HCT116 (cell line): ENCODE measurements at places on chromosomes 5 and 9. TPM values are rescaled to one million over a fixed set of nuclear protein-coding genes. Genes with fewer than 3 reads are reported as not detected.

- H3K4me1 ChIP-seq: no peaks in the 10 kb centered on the region
- no peaks in the 10 kb centered on the region for H3K27me3 ChIP-seq
- H3K27ac ChIP-seq: no peak overlapping the region
Observed at GRCh38 chr5:130350131-130350530, 445.9 kb downstream of the CHSY3 start.

DNA sequence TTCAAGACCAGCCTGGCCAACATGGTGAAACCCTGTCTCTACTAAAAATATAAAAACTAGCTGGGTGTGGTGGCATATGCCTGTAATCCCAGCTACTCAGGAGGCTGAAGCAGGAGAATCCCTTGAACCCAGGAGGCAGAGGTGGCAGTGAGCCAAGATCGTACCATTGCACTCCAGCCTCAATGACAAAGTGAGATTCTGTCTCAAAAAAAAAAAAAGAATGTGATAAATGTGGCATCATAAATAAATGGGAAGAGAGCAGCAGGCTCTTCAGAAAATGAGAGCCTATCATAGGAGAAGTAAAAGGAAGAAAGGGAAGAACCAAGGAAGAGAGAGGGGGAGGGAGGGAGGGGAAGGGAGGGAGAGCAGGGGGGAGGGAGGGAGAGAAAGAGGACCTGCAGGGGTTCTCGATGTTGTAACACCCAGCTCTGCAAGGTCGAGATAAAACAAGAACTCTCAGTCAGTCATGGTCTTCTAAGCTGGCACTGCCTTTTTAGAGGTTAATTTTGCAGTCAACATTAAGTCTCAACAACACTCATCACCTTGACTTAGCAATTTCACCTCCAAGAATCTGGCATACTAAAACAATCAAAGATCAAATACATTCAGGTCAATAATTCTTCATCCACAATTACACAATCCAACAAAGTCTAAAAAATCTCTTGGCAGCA, 68.7 kb upstream of the SIMC1 start:
- no peaks in the 10 kb centered on the region for H3K4me1 ChIP-seq
- no peak for DNase-seq
- H3K36me3 ChIP-seq: no peaks in the 10 kb centered on the region
- 0 out of 2 replicates have a peak, but pooled peaks cover 5% of the 10 kb centered on the region for H3K27me3 ChIP-seq
- no peak overlapping the region for H3K4me3 ChIP-seq
- H3K27ac ChIP-seq: no peak overlapping the region

DNA sequence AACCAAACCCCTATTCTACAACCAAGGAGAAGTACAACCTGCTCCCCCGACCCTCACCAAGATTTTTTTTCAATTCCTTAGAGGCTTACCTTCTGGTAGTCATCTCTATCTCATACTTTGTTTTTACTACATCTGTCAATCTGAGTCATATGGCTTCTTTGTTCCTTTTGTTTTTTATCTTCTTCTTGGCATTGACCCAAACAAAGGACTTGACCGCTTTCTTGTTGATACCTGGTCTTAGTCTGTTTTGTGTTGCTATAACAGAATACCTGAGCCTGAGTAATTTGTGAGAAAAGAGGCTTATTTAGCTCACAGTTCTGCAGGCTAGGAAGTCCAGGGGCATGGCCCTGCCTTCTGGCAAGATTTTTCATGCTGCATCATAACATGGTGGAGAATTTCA, 352.7 kb downstream of the MLLT3 start:
- DNase-seq: no peak
- H3K4me3 ChIP-seq: no peak overlapping the region
- 0 out of 2 replicates have a peak, but pooled peaks cover 5% of the 10 kb centered on the region for H3K27me3 ChIP-seq
- no peaks in the 10 kb centered on the region for H3K4me1 ChIP-seq

- 0 out of 2 replicates have a peak, but pooled peaks cover 4% of the 10 kb centered on the region for H3K4me1 ChIP-seq
- no peak for DNase-seq
- no peaks in the 10 kb centered on the region for H3K36me3 ChIP-seq
- no peak overlapping the region for H3K27ac ChIP-seq
- H3K4me3 ChIP-seq: no peak overlapping the region
Observed at GRCh38 chr5:105882956-105883481, 1787.7 kb downstream of the EFNA5 start.

GRCh38 chr9:126401107-126401506, 74.5 kb downstream of the MVB12B start:
- DNase-seq: no peak
- H3K4me1 ChIP-seq: no peaks in the 10 kb centered on the region
- H3K27ac ChIP-seq: no peak overlapping the region
- no peaks in the 10 kb centered on the region for H3K27me3 ChIP-seq
- H3K36me3 ChIP-seq: no peaks in the 10 kb centered on the region

GRCh38 chr9:91896513-91897121, 53.4 kb downstream of the ROR2 start:
- H3K27ac ChIP-seq: no peak overlapping the region
- no peaks in the 10 kb centered on the region for H3K27me3 ChIP-seq
- H3K36me3 ChIP-seq: no peaks in the 10 kb centered on the region
- no peaks in the 10 kb centered on the region; the same call in 1 of the 2 replicates for H3K4me1 ChIP-seq

GRCh38 chr9:69453746-69454145, 128.7 kb downstream of the ENTREP1 start:
- H3K4me1 ChIP-seq: no peaks in the 10 kb centered on the region
- no peaks in the 10 kb centered on the region for H3K36me3 ChIP-seq
- peaks cover 51% of the 10 kb centered on the region for H3K27me3 ChIP-seq
- no peak for DNase-seq

DNA sequence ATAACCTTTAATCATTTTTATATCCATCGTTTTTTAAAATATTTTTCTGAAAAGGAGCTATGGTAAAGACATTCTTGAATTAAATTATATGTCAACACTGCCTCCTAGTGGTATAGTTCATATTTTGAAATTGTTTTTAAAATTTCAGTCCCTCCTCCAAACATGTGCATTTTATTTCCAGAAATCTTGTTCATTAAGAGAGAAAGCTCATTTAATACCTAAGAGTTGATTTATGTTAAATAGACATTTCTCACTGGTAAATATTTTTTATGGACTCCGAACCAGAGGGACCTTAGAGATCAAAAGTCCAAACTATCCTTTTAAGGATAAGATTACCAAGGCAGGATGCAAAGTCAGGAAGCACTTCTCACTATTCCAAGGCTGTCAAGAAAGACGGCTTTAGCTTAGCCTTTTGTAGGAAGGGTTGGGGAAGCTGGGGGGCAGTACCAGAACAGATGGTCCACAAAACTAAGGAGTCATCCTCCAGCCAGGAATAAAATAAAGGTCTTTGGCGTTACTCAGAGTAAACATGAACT, 21.6 kb downstream of the BHMT start:
- peak overlapping the region; percentile 39 for H3K27ac ChIP-seq
- DNase-seq: peak; percentile 45
- H3K36me3 ChIP-seq: no peaks in the 10 kb centered on the region
- H3K4me1 ChIP-seq: peaks cover 16% of the 10 kb centered on the region

MEF2C gene
- 13.0 TPM for total RNA-seq

GRCh38 chr5:112883192-112883591, 22.1 kb downstream of the SRP19 start:
- no peaks in the 10 kb centered on the region for H3K27me3 ChIP-seq
- no peak overlapping the region for H3K27ac ChIP-seq
- H3K4me3 ChIP-seq: no peak overlapping the region
- H3K4me1 ChIP-seq: peaks cover 4% of the 10 kb centered on the region; the same call in 1 of the 2 replicates
- H3K36me3 ChIP-seq: peaks cover 15% of the 10 kb centered on the region; the same call in 1 of the 2 replicates

DNA sequence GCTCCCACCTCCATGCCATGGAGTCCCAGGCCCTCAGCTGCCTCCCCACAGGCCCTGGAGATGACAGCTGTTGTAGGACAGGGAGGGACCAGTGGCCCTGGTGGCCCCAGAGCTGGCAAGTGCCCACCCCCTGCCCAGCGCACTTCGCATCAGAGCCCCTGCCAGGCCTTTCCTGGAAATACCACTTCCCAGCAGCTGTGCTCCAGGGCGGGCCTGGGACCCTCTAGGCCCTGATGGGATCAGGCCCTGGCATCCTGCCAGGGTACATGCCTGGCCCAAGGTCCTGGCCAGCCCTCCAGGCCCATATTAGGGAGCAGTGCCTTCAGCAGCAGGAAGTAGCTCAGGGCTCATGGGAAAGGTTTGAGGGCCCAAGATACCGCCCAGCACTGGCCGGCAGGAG, 2.5 kb downstream of the KCNT1 start:
- DNase-seq: no peak
- no peak overlapping the region for H3K4me3 ChIP-seq
- H3K27ac ChIP-seq: no peak overlapping the region
- H3K27me3 ChIP-seq: peaks cover 11% of the 10 kb centered on the region; the same call in 1 of the 2 replicates
- no peaks in the 10 kb centered on the region for H3K36me3 ChIP-seq

- no peak for DNase-seq
- no peaks in the 10 kb centered on the region for H3K36me3 ChIP-seq
- no peaks in the 10 kb centered on the region for H3K27me3 ChIP-seq
Observed at GRCh38 chr5:16980983-16981382, 44.9 kb upstream of the MYO10 start.

DNA sequence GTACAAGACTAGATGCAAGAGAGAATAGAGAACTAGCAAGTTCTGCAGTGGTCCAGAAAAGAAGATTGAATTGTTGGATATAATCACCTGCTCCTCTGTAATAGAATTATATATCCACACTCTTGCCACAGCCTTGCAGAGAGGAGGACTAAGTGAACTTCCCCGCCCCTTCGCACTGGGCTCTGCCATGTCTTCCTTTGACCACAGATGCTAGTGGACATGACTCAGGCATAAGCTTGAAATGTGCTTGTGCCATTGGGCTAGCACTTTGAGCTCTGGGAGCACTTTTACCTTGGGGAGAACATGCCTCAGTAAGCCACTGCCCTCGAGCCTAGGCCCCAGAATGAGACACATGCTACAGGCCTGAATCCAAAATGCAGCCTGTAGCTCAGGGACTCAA, 113.5 kb upstream of the RASA1 start:
- H3K27ac ChIP-seq: no peak overlapping the region
- no peaks in the 10 kb centered on the region for H3K27me3 ChIP-seq
- H3K4me1 ChIP-seq: no peaks in the 10 kb centered on the region
- no peaks in the 10 kb centered on the region for H3K36me3 ChIP-seq
- no peak for DNase-seq

DNA sequence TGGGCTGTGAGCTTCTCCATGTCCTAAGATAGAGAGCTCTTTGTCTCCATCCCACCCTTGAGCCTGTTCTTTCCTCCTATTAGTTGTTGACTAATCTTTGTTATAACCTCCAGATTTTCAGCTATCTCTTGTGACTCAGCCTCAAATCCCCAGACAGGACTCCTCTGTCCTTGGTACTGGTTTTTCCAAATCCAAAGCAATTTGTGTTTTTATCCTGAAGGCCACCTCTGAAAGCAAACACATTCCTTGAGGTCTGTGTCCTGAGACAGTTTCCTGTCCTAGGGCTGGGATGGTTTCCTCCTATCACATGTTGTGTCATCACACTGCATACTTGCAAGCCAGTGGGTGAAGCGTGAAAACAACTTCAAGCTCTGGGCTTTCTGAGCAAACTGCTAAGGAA, 8.5 kb downstream of the TNC start:
- no peak overlapping the region for H3K4me3 ChIP-seq
- H3K4me1 ChIP-seq: no peaks in the 10 kb centered on the region
- peaks cover 42% of the 10 kb centered on the region; the same call in 1 of the 2 replicates for H3K27me3 ChIP-seq

GRCh38 chr9:130543368-130543767, 36.0 kb upstream of the FUBP3 start:
- H3K4me1 ChIP-seq: peaks cover 30% of the 10 kb centered on the region
- H3K27me3 ChIP-seq: peaks cover 2% of the 10 kb centered on the region; the same call in 1 of the 2 replicates
- H3K27ac ChIP-seq: no peak overlapping the region
- no peak overlapping the region for H3K4me3 ChIP-seq
- H3K36me3 ChIP-seq: no peaks in the 10 kb centered on the region

DNA sequence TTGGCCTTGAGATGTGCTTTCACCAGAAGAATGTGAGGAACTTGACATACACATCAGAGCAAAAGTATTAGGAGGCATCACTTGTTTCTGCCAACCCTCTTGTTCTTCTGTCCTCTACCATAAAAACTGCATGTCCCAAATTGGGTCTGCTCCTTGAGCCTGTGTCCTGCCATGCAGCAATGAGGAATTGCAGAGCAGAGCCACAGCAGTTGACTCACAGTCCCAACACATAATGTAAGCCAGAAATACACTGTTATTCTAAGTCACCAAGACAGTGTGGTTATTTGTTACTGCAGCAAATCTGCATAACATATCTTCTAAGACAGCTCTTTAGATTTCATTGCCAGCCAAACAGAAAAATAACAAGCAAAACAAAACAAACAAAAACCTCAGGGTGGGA, 598.2 kb downstream of the PRELID2 start:
- no peak overlapping the region for H3K4me3 ChIP-seq
- no peak overlapping the region for H3K27ac ChIP-seq
- H3K36me3 ChIP-seq: no peaks in the 10 kb centered on the region
- H3K4me1 ChIP-seq: no peaks in the 10 kb centered on the region
- no peak for DNase-seq
